ENCODE measurements at places on chromosomes 1 and 21. TPM values are rescaled to one million over a fixed set of nuclear protein-coding genes. Genes with fewer than 3 reads are reported as not detected.

Gene PADI1
- total RNA-seq: under 0.01 TPM

Gene CYP2J2
- under 0.01 TPM for total RNA-seq

Gene PRDX6
- 234 TPM for total RNA-seq

Gene XPR1
- 19.2 TPM for total RNA-seq

Gene COL11A1
- total RNA-seq: 17.2 TPM

Gene PDC
- total RNA-seq: 0.28 TPM

Gene ATP5PF
- total RNA-seq: 47.9 TPM

Gene KRTAP22-2
- not detected for total RNA-seq

Gene BRDT
- not detected for total RNA-seq

Gene BTG3
- 17.6 TPM for total RNA-seq

Gene CXADR
- total RNA-seq: 2.0 TPM

Gene C1orf50
- total RNA-seq: 3.6 TPM

Gene SEMA4A
- total RNA-seq: 0.57 TPM

Gene ODF2L
- total RNA-seq: 14.2 TPM

Gene CA6
- not detected for total RNA-seq

Gene S100A12
- total RNA-seq: not detected

Gene VCAM1
- total RNA-seq: 191 TPM

Gene LORICRIN
- not detected for total RNA-seq

Gene XKR8
- total RNA-seq: 3.3 TPM

Gene TMEM54
- total RNA-seq: 29.4 TPM

Gene PIGM
- total RNA-seq: 3.3 TPM

Gene C1QTNF12
- 0.83 TPM for total RNA-seq

Gene BMP8B
- total RNA-seq: not detected

Gene KRTAP10-12
- total RNA-seq: not detected

Gene C8A
- not detected for total RNA-seq

Gene FMN2
- 3.2 TPM for total RNA-seq

Gene GPR153
- total RNA-seq: 4.9 TPM

Gene TMPRSS2
- total RNA-seq: not detected

Gene CFHR5
- total RNA-seq: not detected

Measured in smooth muscle cell of bladder (primary cell).